Left ventricle myocardium superior (tissue), 1 donor: ENCODE measurements at places on chromosomes 13 and 19.

DNA sequence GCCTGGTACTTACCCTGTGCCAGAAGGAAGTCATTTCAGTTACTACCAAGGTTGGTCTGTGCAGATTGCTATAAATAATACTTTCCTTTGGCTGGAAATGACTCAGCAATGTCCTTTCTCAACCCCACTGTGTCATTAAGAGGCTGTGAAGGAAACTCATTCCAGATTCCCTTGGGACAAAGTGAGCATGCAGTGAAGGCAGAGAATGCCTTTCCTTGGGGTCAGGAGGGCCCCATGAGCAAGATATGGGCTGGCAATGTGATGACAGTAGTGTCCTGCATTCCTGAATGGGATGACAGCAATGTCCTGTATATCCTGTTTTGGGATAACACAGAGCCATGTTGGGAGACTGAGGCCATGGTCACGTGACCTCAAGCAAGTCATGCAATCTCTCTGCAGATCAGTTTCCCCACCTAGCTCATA lies 213.1 kb upstream of the TMTC4 start:
- no peak for DNase-seq

GRCh38 chr13:46529216-46529919 lies 23.6 kb upstream of the LRCH1 start:
- no peak for DNase-seq

DNA sequence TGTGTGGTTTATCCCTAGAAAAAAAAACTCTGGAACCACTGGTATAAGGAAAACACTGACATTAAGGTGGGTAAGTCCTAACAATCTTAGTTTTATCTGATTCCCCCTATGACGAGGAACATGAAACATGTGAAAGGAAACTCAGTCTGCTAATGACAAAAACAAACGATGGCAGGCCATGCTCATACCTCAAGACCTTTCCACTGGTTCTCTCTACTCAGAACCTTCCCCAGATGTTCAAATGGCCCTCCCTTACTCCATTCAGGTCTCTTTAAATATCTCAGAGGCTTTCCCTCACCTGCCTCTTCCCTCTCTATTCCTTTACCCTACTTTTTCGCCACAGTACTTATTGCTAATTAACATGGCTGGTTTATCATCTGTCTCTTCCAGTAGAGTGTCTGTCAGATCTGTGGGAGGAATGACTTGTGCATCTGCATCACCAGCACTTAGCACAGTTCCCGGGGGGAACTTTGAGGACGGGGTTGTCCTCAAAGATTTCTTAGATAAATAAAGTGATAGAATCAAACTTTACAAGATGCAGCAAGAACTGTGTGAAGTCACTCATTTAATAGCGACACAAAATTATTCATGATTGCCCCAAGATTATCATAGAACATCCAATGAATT lies 1.5 kb downstream of the TUBGCP3 start:
- no peak for DNase-seq

DNA sequence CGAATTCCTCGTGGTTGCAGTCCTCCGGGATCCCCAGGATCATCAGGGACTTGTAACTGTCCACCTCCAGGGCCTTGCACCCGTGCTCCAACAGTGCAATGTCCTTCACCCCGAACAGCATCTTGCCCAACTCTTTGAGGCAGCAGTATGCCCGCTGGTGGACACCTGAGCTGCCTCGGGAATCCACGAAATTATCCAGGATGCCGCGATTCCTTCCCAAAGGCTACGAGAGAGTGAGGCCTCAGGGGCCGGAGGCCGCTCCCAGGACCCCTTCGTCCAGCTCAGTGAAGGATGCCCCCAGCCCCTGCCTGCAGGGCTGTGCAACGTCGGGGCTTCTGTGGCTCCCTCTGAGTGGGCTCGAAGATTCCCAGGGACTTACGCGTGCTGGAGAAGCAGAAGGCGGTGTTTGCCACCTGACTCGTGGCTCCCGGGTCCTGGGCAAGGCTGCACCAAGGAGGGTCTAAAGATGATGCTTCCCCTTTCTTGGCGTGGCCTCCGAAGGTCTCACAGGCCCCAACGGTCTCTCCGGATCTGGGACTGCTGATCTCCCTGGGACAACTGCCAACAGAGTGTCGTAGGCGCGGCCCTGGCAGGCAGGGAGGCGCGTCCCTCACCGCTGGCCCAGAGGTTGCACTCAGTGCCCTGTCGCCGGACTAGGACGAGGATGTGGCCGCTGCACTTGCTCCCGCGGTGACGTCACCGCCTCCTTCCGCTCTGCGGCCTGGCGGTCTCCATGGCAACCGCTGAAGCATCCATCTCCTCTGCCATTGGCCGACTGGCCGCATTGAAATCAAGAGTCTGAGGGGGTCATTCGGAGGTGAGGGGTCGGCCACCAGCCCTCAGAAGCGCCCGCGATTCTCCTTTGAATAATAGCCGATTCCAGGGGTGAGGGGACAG lies at the start of gene PNMA8C:
PNMA8C (minus strand) TSS at position 698 of the 897 bp plus-strand sequence; CDS start at position 121, 577 bp downstream.
- peak; percentile 85 for DNase-seq
